Mammary epithelial cell (primary cell): ENCODE measurements at places on chromosomes 13 and 19. TPM values are rescaled to one million over a fixed set of nuclear protein-coding genes. Genes with fewer than 3 reads are reported as not detected.

The DLEU7 gene
- polyA plus RNA-seq, result not detected

The ITPKC gene
- polyA plus RNA-seq, result 25.4 TPM

The CNN1 gene
- polyA plus RNA-seq, result 0.03 TPM

The PHF11 gene
- 8.9 TPM for polyA plus RNA-seq

The CPB2 gene
- polyA plus RNA-seq, result not detected
